ENCODE measurements at places on chromosomes 5 and 9. TPM values are rescaled to one million over a fixed set of nuclear protein-coding genes. Genes with fewer than 3 reads are reported as not detected.

LCN1 gene
- total RNA-seq: not detected

SLC36A3 gene
- total RNA-seq: not detected

ADGRV1 gene
- 114 TPM for total RNA-seq

REEP2 gene
- 90.8 TPM for total RNA-seq

GRCh38 chr5:57817001-57817453 is 334.4 kb upstream of the ACTBL2 start:
- H3K36me3 ChIP-seq: no peaks in the 10 kb centered on the region
- DNase-seq: no peak
- H3K4me3 ChIP-seq: no peak overlapping the region
- H3K4me1 ChIP-seq: no peaks in the 10 kb centered on the region
- no peaks in the 10 kb centered on the region for H3K27me3 ChIP-seq
- no peak overlapping the region for H3K27ac ChIP-seq

GRCh38 chr5:45672271-45672670 is 23.9 kb downstream of the HCN1 start:
- no peak for DNase-seq
- H3K27ac ChIP-seq: no peak overlapping the region
- H3K27me3 ChIP-seq: no peaks in the 10 kb centered on the region

- H3K27me3 ChIP-seq: no peaks in the 10 kb centered on the region
- H3K4me3 ChIP-seq: no peak overlapping the region
- H3K36me3 ChIP-seq: no peaks in the 10 kb centered on the region
- no peak overlapping the region for H3K27ac ChIP-seq
- no peak for DNase-seq
Measured at GRCh38 chr5:38285226-38285625, 26.9 kb downstream of the EGFLAM start.

GRCh38 chr9:93244510-93245436 is 60.8 kb downstream of the WNK2 start:
- DNase-seq: no peak
- H3K27ac ChIP-seq: no peak overlapping the region
- H3K36me3 ChIP-seq: peaks cover 63% of the 10 kb centered on the region
- no peaks in the 10 kb centered on the region for H3K27me3 ChIP-seq

GRCh38 chr9:108049026-108049607 is 559.5 kb upstream of the KLF4 start:
- peaks cover 7% of the 10 kb centered on the region for H3K4me1 ChIP-seq
- no peaks in the 10 kb centered on the region for H3K36me3 ChIP-seq
- no peak overlapping the region for H3K4me3 ChIP-seq

- no peaks in the 10 kb centered on the region for H3K27me3 ChIP-seq
- H3K36me3 ChIP-seq: no peaks in the 10 kb centered on the region
- DNase-seq: no peak
- peaks cover 33% of the 10 kb centered on the region for H3K4me1 ChIP-seq
Measured at GRCh38 chr5:150637245-150638052, 3.0 kb upstream of the SYNPO start.

GRCh38 chr5:172840432-172841154 is 6.5 kb downstream of the ERGIC1 start:
- H3K36me3 ChIP-seq: peaks cover 25% of the 10 kb centered on the region
- DNase-seq: no peak
- no peak overlapping the region for H3K4me3 ChIP-seq
- H3K27me3 ChIP-seq: no peaks in the 10 kb centered on the region
- H3K27ac ChIP-seq: no peak overlapping the region

DNA sequence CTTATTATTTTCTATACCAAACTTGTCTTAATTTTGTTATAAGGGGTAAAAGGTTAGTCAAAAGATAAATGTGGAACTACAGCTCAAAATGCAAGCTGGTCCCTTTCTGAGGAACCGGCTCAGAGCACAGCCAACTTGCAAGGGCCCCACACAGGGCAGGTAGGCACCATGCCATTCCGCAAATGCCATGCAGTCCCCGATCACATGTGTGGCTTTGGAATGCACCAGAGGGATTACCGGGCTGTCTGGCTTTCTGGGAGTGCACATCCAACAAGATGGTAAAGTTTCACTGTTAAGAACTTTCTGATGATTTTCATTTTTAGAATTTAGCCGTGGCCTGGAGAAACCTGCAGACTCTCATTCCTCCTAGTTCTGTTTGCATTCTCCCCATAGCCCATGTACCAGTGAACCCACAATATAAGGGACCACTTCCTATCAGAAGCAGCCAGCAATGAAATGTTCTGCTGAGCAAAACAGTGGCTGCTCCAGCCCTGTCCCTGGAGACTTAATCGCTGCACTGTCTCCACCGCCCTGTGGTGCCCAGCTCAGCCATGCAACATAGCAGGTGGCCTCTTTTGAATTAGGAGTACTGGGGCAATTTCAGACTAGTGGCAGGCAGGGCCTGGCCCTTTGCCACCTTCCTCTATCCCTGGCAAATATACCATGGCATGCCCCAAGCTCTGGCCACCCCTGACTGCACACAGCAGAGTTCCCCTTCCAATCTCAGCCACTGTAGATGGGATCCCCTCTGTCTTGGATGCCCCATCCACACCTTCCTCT is 11.4 kb downstream of the SHB start:
- H3K4me1 ChIP-seq: peaks cover 10% of the 10 kb centered on the region
- H3K27me3 ChIP-seq: no peaks in the 10 kb centered on the region
- H3K4me3 ChIP-seq: no peak overlapping the region
- DNase-seq: peak; percentile 19
- no peaks in the 10 kb centered on the region for H3K36me3 ChIP-seq

DNA sequence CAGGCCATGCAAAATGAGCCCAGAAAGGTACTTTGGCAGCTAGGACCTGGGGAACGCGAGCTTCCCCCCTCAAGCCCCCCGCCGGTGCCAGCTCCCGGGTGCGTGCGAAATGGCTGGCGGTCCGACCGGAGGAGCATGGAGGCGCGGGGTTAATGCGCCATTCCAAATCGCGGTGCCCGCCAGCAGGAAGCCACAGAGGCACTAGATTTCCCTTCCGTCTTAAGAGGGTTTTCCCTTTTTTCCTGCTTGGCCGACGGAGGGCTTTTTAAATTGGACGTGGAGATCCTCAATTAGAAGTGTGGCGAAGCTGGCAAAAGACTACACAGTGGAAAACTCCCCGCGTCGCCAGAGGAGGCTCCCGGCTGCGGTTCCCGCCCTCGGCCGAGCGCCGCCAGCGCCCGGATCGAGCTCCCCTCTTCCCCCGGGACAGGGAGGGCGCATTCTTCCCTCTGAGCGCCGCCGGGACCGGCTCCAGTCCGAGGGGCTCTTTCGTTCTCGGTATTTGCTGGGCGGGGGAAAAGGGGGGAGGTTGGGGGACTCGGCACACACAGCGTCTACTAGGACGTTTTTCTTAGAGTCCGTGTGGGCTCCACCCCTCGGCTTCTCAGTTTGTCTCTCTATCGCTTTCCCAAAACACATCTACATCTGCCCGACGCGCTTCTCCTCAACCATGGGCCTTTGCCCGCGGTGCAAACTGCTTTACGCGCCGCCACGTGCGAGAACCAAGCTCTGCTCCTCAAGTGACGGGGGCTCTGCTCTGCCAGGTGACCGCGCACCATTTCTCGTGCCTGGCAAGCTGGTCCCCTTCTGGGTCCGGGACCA is 3.0 kb downstream of the GDNF start:
- H3K4me1 ChIP-seq: peaks cover 57% of the 10 kb centered on the region
- H3K36me3 ChIP-seq: no peaks in the 10 kb centered on the region
- H3K27me3 ChIP-seq: peaks cover 92% of the 10 kb centered on the region

GRCh38 chr9:129542741-129543140 is 78.2 kb downstream of the C9orf50 start:
- H3K4me3 ChIP-seq: no peak overlapping the region
- H3K4me1 ChIP-seq: no peaks in the 10 kb centered on the region
- H3K27ac ChIP-seq: no peak overlapping the region
- H3K36me3 ChIP-seq: no peaks in the 10 kb centered on the region

DNA sequence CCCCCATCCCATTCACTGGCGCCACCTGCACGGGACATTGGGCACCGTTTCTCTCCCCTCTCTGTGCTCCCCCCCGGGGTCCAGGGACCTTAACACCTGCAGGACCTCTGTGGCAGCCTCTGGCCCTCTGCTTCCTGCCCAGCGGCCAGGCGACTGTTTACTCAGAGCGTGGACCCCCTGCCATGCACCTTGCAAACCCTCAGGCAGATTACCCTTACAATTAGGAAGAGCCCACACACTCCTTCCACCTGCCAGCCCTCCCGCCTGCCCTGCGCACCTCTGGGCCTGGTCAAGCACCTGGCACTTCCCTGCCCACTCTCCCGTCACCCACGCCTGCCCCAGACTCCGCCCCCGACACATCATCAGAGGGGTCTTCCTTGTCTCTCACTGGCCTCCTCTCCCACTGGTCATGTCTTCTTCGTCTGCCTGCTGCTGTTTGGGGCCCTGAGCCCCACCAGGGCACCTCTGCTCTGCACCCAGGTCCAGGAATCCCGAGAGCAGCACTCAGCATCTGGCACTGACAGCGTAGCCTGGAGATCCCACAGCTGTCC is 281.3 kb upstream of the IRX4 start:
- no peak overlapping the region for H3K4me3 ChIP-seq
- H3K36me3 ChIP-seq: no peaks in the 10 kb centered on the region
- no peak for DNase-seq
- H3K27me3 ChIP-seq: peaks cover 4% of the 10 kb centered on the region

DNA sequence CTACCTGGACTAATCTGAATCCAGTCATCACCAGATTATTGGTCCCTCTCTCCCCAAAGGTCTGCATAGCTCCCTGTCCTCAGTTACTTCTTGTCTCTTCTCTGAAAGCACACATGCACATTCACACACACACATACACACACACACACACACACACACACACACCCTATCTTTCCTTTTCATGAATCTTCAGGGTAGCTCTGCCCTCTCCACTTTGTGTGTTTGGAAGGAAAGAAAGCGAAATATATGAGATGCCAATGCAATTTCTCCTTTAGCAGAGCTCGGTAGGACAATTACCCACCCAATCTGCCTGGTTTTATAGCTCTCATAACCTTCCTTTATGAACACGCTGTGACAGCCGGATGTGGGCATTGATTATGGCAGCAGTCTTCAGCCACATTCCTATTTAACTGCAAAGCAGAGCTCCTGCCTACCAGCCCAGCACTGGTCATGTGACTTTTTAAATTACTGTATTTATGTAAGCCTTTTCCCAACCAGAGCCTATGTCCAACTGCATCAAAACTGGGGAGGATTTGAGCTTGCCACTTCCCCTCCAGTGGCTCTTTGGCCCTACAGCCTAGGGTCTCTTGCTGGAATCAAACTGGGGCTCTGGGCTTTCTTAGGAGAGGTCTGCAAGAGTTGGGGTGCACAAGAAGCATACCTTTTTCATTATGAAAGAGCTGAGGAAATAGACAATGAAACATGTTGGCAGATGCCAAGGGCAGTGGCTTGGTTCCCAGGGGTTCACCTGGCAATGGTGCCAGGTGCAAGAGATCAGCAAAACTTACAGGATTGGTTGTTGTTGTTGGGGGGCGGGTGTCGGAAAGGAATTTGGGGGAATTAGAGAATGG is 20.8 kb upstream of the MATR3 start:
- H3K36me3 ChIP-seq: no peaks in the 10 kb centered on the region
- H3K27ac ChIP-seq: peak overlapping the region; percentile 53
- H3K27me3 ChIP-seq: no peaks in the 10 kb centered on the region
- peak overlapping the region; percentile 54 for H3K4me3 ChIP-seq
- peak; percentile 34 for DNase-seq

- no peak overlapping the region for H3K4me3 ChIP-seq
- DNase-seq: no peak
- no peaks in the 10 kb centered on the region for H3K4me1 ChIP-seq
- no peak overlapping the region for H3K27ac ChIP-seq
Measured at GRCh38 chr9:76741524-76741923, 22.7 kb upstream of the PCA3 start.

GRCh38 chr9:88551546-88552137 is 16.7 kb downstream of the NXNL2 start:
- no peak overlapping the region for H3K27ac ChIP-seq
- no peak for DNase-seq
- no peaks in the 10 kb centered on the region for H3K27me3 ChIP-seq
- H3K4me1 ChIP-seq: no peaks in the 10 kb centered on the region
- no peaks in the 10 kb centered on the region for H3K36me3 ChIP-seq

DNA sequence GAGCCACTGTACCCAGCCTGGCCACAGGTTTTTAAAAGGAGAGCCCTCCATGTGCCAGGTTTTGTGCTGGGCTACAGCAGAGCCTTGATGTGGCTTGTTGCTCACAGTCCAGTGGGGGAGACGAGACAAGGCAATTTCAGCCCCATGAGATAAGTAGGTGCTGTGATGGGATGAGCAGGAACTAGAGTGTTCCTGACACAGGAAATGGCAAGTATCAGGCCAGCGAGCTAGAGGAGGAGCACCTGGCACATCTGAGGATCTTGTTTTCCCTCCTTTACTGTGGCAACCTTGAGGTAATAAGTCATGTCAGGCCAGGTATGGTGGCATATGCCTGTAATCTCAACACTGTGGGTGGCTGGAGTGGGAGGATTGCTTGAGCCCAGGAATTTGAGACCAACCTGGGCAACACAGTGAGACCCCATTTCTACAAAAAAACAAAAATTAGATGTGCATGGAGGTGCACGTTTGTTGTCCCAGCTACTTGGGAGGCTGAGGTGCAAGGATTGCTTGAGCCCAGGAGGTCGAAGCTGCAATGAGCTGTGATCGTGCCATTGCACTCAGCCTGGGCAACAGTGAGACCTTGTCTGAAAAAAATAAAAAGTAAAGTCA is 3.8 kb upstream of the ZDHHC12 start:
- no peak overlapping the region for H3K27ac ChIP-seq
- H3K27me3 ChIP-seq: no peaks in the 10 kb centered on the region
- H3K36me3 ChIP-seq: peaks cover 44% of the 10 kb centered on the region
- H3K4me1 ChIP-seq: peaks cover 32% of the 10 kb centered on the region

- H3K36me3 ChIP-seq: peaks cover 2% of the 10 kb centered on the region
- peaks cover 22% of the 10 kb centered on the region for H3K4me1 ChIP-seq
- no peak overlapping the region for H3K4me3 ChIP-seq
- no peaks in the 10 kb centered on the region for H3K27me3 ChIP-seq
- no peak overlapping the region for H3K27ac ChIP-seq
- no peak for DNase-seq
Measured at GRCh38 chr5:16726538-16726946, 109.7 kb upstream of the RETREG1 start.

- no peaks in the 10 kb centered on the region for H3K36me3 ChIP-seq
- H3K27ac ChIP-seq: no peak overlapping the region
- DNase-seq: no peak
- H3K27me3 ChIP-seq: no peaks in the 10 kb centered on the region
- H3K4me1 ChIP-seq: peaks cover 6% of the 10 kb centered on the region
Measured at GRCh38 chr5:171773106-171773505, 12.5 kb upstream of the SMIM23 start.

DNA sequence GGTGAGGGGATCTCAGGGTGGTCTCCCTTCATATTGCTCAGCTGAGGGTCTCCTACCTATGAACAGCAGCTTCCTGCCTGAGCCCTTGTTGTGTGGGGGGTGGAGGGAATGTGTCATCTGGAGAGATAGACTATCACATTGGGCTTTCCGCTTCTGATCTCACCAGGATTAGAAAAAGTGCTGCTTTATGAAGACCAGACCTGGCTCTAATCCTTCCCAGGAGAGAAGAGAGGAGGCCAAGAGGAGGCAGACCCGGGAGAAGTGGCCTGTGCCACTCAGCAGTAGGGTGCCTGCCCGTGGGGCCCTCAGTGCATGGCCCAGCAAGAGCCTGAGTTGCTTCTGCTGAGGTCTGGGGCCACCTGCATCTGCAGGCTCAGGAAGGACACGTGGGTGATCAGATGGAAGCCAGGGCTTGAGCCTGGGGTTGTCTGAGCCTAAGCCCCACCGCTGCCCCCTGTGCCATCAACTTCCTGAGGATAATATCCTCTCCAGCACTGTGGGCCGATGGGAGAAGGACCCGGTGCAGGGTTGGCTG is 22.1 kb upstream of the COL5A1 start:
- no peak for DNase-seq
- no peak overlapping the region for H3K27ac ChIP-seq
- no peaks in the 10 kb centered on the region for H3K27me3 ChIP-seq
- peaks cover 51% of the 10 kb centered on the region for H3K4me1 ChIP-seq

All from spinal cord (tissue), 10 donors.